ENCODE measurements at places on chromosomes 4 and X. TPM values are rescaled to one million over a fixed set of nuclear protein-coding genes. Genes with fewer than 3 reads are reported as not detected.
A peak's percentile ranks its signal among the peaks of the same experiment; 100 is the strongest.

HAUS3 gene
- 9.5 TPM for total RNA-seq

GLRB gene
- 4.1 TPM for total RNA-seq

GYPE gene
- total RNA-seq: not detected

STBD1 gene
- total RNA-seq: 10.9 TPM

CXorf49 gene
- not detected for total RNA-seq

SCD5 gene
- 3.8 TPM for total RNA-seq

SEC24B gene
- total RNA-seq: 11.3 TPM

ARHGAP6 gene
- 2.8 TPM for total RNA-seq

CENPI gene
- total RNA-seq: 34.7 TPM

HGFAC gene
- total RNA-seq: 0.58 TPM

CACNA1F gene
- total RNA-seq: not detected

DNA sequence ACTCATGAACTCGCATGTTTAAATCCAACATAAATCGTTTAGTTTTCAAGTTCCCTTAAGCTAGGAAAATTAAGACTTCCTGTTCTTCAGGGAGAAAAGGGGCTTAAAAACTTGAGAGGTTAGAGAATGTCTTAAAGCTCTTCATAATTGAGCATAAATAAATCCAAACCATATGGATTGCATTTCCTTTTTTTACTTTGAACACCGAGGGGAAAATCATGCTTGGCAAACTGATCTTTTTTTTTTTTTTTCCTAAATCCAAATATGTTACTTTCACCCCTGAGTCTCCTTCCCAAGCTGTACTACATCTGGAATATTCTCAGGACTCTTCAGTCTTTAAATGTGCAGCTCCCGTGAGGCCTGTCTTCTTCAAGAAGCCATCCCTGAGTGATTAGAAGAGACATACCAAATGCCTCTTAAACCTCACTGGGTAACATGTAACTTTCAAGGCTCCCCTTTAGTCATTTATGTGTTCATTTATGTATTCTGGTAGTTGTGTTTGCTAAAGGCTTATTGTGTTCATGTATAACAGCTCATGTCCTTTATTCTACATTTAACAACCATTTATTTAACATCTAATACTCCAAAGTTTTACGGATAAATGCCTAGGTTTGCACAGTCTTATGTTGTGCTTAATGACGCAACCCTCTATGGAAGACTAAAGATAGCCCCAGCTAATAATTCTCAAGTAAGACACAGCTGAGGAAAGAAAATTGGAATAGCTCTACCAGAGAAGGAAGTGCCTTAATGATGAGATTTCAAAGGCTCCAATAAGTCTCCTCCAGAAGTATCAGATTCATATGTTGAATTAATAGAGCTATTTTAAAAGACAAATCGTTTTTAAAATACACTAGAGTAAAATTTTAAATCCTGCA lies 107.0 kb downstream of the AGTR2 start:
- DNase-seq: no peak

DNA sequence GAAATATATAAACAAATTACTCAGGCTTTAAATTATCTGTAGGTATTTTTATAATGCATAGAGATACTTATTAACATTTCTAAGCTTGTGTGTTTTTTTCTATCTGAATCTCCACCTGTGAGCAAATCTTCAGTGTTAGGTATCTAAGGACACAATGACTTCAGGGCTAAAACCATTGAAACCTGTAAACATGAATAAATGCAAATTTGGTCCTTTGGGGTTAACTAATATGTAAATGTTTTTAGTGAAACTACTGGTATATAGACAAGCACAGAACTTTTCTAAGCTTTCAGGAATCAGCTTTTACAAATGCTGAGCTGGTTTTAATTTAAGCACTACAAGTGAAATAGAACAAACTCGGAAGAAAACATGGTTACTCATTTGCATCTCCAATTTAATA lies 147.9 kb downstream of the FBXO8 start:
- DNase-seq: no peak

- no peak for DNase-seq
Measured at GRCh38 chr4:15130441-15130840, 128.2 kb downstream of the CPEB2 start.

- no peak for DNase-seq
Measured at GRCh38 chr4:60368986-60369385, 831.1 kb upstream of the ADGRL3 start.

DNA sequence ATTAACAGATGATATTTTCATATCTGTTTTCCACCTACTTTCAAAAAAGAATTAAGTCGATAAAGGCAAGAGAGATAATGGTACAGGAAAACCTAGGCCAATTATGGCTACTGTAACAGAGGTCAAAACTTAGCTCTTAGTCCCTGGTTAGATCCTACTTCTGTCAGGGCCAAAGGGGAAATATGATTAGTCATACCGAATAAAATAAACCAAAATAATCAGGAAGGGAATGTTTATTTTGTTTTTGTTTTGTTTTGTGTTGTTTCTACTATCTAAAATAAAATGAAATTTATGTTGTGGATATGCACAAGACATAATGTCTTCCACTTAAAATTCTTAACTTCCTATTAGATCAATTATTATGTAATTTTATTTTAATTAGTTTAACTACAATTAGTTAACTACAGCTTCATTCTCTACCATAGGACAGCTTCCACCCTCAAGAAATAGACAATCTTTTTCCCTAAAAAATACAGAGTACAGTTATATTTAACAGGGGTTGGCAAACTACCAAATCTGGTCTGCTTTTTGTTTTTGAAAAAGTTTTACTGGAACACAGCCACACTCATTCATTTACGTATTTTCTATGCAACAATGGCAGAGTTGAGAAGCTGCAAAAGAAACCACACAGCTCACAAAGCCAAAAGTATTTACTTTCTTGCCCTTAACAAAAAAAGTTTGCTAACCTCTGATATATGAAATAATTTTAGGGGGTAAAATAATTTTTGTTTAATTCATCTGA lies 25.4 kb downstream of the TMEM47 start:
- no peak for DNase-seq

DNA sequence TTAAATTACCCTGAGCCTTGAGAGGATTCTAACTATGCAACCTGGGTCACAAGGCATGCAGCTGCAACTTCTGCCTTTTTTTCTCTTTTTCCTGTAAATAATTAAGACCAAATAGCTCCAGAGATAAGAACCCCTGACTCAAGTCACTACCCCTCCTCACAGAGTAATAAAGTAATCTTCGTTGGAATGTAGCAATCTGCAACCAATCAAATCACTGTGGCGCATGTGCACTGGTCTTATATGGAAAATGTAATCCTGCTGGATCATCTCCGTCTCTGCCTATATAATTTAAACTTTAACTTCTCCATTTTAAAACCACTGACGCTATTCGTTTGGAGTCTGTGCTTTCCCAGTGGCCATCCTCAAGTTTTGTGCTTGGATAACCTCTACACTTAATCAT lies 6.1 kb upstream of the EFHC2 start:
- no peak for DNase-seq

- peak; percentile 15 for DNase-seq
Measured at GRCh38 chrX:8245411-8245810, 74.3 kb upstream of the VCX2 start.

GRCh38 chrX:154063234-154063633 lies 34.3 kb downstream of the MECP2 start:
- no peak for DNase-seq

- peak; percentile 27 for DNase-seq
Measured at GRCh38 chr4:153151535-153152455, 52.4 kb upstream of the TRIM2 start.

GRCh38 chr4:84582988-84583875 lies at the start of gene CDS1:
Gene CDS1, plus strand, starts transcription at chr4:84583127. Its CDS starts 275 bp downstream, at chr4:84583402.
- peak; percentile 46 for DNase-seq

- no peak for DNase-seq
Measured at GRCh38 chr4:41013746-41014145, 200.6 kb downstream of the APBB2 start.

DNA sequence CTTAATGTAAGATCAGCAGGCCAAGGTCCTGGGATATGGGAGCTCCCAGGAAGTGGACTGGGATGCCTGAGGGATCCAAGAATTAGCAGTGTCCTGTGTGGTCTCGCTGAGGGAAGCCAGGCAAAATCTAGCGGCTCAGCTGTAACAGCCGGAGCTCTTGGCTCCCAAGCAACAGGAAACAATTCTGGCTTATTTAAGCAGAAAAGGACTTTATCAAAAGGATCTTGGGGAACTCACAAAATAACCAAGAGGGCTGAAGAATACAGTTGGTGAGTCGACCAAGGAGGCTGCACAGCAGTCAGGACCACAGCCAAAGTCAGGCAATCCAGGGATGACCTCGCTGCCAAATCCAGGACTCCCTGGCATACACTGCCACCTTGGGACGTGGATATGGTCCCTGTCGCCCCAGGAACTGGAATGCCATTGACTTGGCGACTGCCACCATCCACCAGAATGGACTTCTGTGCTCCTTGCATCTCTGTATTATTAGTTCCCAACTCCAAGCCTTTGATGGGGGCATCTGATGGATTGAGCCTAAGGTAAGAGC lies 165.3 kb upstream of the BCOR start:
- DNase-seq: no peak

DNA sequence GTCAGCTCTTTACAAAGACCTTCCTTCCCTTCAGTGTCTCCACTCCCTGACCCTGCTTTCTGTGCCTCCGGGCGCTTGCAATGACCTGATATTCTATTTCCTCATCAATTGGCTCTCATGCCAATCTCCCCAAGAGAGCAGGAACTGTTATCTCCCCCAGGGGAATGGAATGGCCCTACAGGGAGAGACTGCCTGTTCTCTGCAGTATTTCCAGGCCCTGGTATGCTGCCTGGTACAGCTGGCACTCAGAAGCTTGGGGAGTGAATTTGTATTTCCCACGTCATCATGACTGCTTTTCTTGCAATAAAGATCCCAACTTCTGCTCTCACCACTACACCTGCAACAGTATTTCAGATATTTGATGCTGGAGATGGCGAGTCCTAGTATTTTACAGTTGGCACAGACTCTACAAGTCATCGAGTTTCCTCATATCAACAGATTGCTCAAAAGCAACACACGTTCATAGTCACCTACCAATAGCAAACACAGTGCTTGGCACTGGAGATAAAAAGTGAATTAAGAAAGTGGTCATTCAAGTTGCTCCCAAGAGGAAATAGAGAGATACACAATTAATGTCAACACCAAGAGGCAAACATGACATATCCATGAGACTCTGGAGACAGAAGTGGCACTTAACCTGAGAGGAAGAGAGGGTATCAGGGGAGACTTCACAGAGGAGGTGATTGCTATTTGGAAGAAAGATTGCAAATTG lies 90.5 kb upstream of the EGFL6 start:
- no peak for DNase-seq

DNA sequence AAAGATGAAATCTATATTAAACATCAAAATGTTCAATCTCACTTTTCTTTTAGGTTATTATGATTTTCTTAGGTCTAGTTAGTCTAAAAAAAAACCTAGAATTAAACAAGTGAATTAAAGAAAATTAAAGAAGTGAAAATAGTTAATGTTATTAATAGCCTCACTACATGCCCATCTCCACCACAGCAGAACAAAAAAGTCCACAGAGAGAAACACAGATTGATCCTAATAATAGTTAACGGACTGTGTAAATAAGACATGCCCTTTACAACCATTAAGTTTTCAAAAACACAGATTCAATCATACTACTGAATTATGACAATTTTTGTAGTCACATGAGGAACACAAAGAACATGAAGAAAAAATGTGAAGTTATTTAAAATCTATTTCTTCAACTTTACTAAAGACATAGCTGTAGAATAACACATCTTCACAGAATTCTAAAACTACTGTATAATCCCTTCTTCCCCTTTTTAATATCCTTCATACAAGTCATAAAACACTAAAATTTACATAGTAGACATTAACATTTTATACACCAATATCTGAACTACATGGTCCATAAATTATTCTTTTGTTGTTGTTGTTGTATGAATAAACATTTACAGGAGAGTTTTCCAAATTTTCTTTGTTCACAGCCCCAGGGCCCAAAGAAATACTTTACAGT lies 15.3 kb downstream of the HELQ start:
- no peak for DNase-seq

DNA sequence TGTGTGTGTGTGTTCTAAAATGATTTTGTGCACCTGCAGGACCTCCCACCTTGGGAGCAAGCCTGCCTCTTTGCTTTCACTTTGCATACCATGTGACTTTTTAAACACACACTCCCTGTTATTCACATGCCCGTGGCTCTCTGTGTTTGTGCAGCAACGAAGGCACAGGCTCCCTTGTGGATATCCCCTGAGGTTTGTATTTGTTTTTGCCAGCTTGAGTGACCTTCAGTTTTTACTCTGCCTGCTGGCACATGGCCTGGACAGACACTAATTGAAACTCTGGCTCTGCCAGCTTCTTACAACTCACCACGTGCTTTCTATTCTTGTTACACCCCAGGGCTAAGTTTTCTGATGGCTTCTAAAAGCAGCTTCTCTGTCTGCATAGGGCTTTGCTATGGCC lies 885.8 kb downstream of the SH3BGRL start:
- DNase-seq: no peak

DNA sequence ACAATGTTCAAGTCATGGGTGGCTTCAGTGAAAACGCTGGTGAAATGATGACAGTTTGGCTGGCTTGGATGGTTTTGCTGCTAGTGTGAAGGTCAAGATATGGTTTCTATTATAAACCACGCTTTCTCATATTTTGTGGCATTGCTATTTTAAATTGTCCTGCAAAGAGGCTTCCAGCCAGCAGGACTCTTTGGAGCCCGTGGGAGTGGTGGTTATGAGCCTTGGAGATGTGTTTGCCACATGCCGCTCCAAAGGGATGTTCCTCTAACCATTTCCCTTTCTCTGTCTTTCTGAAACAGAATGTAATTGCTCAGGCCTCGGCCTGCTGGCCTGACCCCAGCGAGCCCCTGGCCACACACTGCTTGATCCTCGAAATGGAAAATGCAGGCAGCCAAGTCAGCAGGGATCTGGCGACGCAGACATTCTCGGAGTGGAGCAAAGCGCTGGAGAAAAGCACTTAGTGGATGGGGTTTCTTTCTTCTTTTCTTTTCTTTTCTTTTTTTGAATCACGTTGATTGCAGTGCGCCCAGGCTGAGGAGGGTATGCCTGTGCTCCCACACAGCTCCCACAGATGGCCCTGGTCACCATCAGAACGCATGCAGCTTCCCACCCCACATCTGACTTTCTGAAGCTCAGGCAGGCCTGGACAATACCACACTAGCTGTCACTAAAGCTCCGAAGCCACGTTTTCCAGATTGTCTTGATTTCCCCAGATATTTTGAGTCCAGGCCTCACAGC lies 114.0 kb downstream of the ENPP6 start:
- no peak for DNase-seq

DNA sequence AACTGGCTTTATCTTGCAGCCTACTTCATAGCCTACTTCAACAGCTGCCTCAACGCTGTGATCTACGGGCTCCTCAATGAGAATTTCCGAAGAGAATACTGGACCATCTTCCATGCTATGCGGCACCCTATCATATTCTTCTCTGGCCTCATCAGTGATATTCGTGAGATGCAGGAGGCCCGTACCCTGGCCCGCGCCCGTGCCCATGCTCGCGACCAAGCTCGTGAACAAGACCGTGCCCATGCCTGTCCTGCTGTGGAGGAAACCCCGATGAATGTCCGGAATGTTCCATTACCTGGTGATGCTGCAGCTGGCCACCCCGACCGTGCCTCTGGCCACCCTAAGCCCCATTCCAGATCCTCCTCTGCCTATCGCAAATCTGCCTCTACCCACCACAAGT lies 4.0 kb downstream of the GPR50 start:
- DNase-seq: no peak

Data from PC-3 (cell line).